ENCODE measurements at places on chromosomes 11 and 22. TPM values are rescaled to one million over a fixed set of nuclear protein-coding genes. Genes with fewer than 3 reads are reported as not detected.

- no peak for DNase-seq
These were observed 3.6 kb downstream of the PLA2G6 start for GRCh38 chr22:38177926-38178604.

PLAAT5 gene
- total RNA-seq, result 1.4 TPM

DNA sequence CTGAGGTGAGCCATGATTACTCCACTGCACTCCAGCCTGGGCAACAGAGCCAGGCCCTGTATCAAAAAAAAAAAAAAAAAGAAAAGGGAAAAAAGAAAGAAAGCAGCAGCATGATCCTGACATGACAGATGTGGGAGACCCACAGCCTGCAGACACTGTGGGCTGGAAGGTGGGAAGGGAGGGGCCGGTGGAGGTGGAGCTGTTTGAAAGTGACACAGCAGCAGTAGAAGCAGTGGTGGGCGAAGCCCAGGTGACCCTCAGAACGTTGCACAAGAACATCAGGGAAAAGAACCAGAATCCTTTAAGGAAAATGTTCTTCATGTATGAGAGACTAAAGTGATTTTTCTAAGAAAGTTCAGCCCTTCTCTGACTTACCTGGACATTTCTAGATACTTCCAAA lies 26.3 kb upstream of the SCGB1A1 start:
- no peak for DNase-seq

DNA sequence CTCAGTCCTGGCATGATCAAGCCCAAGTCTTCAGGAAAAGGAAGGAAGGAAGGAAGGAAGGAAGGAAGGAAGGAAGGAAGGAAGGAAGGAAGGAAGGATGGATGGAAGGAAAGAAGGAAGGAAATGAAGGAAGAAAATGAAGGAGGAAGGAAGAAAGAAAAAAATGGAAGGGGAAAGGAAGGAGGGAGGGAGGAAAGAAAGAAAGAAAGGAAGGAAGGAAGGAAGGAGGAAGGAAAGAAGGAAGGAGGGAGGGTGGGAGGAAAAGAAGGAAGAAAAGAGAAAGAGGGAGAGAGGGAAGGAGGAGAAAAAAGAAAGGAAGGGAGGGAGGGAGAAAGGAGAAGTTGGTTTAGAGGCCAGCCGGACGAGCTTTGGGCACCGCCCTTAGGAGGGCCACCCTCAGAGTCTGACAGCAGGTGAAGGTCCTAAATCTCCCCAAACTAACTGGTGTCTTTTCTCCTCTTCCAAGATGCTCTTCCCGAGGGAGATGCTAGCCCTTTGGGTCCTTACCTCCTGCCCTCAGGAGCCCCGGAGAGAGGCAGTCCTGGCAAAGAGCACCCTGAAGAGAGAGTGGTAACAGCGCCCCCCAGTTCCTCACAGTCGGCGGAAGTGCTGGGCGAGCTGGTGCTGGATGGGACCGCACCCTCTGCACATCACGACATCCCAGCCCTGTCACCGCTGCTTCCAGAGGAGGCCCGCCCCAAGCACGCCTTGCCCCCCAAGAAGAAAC lies 122.8 kb downstream of the SEZ6L start:
- DNase-seq, result no peak

UBQLNL gene
- 0.05 TPM for total RNA-seq

KCNE3 gene
- total RNA-seq, result 22.9 TPM

Measured in liver (tissue), 10 donors.